HL-60 (cell line): ENCODE measurements at places on chromosomes 12 and 14.

GRCh38 chr12:58648176-58648575 is 272.1 kb downstream of the LRIG3 start:
- DNase-seq = no peak

- no peak for DNase-seq
These were observed 138.7 kb downstream of the EGLN3 start for GRCh38 chr14:33812181-33812580.

DNA sequence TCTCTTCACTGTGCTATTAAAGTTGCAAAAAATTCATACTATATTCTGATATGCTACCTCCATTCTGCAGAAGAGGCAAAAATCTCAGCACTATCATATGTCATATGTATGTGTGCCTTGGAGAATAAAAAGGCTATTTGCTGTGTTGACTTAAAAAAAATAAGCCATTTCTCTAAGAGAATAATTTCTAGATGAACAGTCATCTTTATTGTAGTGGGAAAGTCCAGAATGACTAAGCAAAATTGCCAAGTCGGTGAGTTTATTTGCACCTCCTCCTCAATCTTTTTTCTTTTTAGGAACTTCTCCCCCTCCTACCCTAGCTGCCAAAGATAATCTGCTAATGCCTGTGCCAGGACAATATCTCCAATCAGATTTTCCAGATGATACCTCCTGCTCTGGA is 353.8 kb upstream of the FAR2 start:
- DNase-seq = no peak

GRCh38 chr12:47219243-47219642 is 139.5 kb upstream of the AMIGO2 start:
- no peak for DNase-seq

DNA sequence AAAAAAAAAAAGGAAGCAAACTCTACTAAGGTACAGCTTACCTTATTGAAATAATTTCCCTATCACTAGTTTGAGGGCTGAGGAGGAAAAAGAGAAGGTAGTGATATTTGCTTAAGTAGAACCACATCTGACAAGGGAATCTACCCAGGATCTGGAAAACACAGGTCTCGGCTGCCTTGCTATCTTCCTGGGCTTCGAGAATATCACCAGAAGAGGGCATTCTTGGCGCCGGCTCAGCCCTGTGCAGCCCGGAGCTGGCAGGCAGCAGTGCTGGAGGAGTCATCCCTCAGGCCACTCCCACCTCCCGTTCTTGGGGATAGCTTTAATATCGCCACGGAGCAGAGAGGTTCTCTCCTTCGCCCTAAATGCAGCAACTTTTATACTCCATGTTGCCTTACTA is 1181.2 kb downstream of the VRK1 start:
- DNase-seq = no peak

- DNase-seq = no peak
These were observed 105.7 kb upstream of the C14orf180 start for GRCh38 chr14:104473649-104474494.

DNA sequence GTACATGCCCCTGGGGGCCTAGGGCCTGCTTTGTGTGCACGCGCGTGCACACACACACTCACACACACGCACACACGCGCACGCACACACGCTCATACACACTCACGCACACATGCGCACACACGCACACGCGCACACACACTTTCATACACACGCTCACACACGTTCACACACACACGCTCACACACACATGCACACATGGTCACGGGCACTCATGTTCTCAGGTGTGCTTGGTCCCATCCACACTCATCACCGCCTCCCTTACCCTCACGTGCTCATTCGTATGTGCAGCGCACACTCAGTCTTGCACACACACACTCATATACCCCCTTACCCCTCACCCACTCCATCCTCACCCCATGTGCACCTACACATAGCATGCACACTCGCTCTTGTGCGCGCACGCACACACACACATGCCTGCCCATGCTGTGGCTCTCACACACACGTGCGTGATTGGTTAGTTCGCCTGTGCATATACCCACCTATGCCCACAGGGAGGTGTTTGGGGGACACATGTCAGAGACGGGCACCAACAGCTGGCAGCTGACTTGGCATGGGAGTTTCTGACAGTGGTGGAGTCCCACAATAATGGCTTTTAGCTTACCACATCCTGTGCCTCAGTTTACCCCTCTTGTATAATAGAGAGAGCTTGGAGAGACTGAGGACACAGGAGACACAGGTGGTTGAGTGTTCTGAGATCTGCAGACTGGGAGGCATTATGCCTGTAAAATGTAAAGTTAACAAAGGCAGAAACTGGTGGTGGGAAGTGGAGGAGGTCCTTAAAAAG is 28.7 kb downstream of the TSPAN9 start:
- DNase-seq = no peak

DNA sequence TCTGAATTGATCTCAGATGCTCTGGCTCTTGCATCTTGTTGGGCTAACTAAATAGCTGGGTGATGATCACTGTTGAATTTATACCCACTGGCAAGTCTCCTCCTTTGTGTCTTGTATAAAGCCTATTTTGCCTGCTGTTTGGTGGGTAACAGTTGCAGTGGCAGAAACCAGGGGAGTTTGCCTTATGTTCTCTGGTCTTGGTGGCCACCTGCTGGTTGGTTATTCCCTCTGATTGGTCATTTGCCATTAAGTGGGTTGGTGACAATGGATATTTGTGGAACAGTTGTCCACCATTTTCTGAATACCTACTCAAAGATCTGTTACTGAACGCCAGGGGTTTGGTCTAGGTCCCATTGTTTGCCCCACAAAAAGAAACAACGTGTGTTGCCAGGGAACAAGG is 52.1 kb downstream of the AVPR1A start:
- no peak for DNase-seq

DNA sequence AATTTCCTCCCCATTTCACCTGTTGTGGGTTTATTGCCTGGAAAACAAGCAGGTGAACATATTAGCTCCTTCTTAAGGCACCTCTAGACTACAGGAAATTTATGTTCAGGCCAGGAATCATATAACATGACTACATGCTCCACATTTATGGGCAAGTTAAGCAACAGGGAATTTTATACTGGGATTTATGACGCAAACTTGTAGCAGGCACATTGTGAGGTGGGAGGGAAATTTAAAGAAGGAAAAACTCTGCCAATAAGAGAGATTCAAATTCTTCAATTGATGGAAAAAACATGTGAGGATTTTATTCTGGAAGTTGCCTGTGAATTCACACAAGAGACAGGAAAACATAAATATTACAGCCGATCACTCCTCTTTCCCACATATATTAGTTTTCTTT is 93.9 kb downstream of the TBC1D30 start:
- no peak for DNase-seq

DNA sequence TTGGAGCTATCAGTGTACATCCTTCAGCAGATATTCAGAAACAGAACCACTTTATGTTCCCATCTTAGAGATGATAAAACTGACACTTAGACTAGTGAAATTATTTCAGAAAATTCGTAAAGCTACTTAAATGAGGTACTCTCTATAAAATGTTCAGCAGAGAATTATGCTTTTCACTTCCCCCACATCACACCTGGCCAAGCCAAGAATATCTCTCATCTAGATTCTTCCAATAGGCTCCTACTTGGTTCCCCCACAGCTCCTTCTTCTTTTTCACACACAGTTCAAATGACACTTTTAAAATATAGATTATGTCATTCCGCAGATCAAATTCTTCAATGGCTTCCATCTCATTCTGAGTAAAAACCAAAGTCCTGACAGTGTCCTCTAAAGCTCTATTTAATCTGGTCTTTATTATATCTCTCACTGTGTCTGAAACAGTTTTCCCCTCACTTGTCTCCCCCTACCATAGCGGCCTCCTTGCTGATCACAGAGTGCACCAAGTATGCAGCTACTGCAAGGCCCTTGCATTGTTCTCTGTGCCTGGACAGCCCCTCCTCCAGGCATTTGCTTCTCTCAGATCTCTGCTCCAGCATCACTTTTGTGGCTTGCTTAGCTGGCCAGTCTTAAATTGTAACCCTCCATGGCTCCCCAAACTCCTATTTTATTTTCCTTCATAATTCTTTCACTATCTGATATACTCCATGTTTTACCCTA is 736.8 kb upstream of the USP15 start:
- DNase-seq = no peak

GRCh38 chr12:67455236-67455635 is 186.1 kb downstream of the CAND1 start:
- no peak for DNase-seq

GRCh38 chr14:103521951-103522563 is 573 bp downstream of the CKB start:
- DNase-seq = no peak

- no peak for DNase-seq
These were observed 29.9 kb upstream of the RBM19 start for GRCh38 chr12:113996026-113996425.

GRCh38 chr14:53149668-53150316 is 3.3 kb downstream of the DDHD1 start:
- DNase-seq = peak; percentile 4

GRCh38 chr14:66634876-66635275 is 126.9 kb downstream of the GPHN start:
- no peak for DNase-seq

DNA sequence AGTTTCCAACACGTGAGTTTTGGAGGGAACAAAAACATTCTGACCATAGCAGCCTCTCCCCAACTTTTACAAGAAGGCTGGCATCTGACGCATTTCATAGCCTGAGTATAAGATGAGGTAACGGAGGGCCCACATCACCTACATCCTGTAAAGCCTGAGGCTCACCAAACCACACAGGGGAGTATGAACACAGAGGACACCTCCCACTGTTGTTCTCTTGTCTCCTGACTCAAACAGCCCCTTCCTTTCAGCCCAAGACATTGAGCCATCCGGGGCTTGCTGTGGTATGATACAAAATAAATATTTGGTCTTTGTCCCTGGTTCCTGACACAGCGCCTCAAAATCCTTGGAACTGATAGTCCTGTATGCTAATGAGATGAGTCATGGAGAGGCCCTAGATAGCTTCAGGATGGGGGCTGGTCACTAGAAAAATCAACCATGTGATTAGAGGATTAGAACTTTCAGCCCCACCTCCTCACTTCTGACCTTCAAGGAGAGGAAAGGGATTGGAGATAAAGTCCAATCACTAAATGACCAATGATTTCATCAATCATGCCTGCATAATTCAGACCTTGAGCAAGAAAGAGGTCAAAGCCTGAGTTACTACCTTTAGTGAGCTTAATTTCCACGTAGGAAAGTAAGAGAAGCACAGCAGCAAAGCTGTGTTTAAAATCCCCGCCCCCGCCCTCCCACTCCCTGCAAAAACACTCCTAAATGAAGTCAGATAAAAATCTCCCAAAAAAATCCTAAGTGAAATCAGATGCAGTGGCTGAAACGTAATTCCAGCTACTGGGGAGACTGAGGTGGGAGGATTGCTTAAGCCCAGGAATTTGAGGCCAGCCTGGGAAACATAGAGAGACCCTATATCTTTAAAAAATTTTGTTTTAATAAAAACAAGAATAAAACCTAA is 236.4 kb downstream of the PCNX1 start:
- peak; percentile 49 for DNase-seq

DNA sequence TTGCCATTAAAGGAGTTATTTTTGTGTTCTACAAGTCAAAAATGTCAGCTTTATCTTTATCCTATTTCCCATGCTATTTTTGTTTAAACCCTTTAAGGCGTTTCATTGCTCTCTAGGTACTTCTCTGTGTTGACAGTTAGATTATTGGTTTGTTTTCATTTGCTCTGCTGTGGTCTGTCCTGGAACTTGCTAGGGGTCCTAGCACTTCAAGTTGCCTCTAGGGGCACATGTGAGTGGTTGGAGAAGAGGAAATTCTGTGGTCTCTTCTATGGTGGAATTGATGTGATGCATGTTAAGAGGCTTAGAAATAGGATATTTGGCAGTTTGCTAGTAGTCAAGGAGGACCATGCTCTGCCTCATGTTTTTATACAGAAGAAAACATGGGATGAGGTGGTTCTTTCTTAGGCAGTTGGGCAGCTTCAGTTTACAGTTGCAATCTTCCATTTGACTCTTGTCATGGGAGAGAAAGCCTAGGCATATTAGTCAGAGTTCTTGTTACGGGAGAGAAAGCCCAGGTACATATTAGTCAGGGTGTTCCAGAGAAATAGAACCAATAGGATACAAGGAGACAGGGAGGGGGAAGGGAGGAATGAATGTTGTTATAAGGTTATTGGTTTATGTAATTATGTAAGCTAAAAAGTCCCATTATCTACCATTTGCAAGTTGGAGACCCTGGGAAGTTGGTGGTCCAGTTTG is 14.4 kb downstream of the TTLL5 start:
- DNase-seq = no peak
